Memory B cell (primary cell): ENCODE measurements at places on chromosomes 12 and 14.

- H3K27ac ChIP-seq, result no peak overlapping the region
- H3K4me1 ChIP-seq, result peaks cover 3% of the 10 kb centered on the region
- H3K27me3 ChIP-seq, result no peaks in the 10 kb centered on the region
- peaks cover 3% of the 10 kb centered on the region for H3K36me3 ChIP-seq
These were observed 14.2 kb downstream of the CCDC92 start for GRCh38 chr12:123958462-123958861.

DNA sequence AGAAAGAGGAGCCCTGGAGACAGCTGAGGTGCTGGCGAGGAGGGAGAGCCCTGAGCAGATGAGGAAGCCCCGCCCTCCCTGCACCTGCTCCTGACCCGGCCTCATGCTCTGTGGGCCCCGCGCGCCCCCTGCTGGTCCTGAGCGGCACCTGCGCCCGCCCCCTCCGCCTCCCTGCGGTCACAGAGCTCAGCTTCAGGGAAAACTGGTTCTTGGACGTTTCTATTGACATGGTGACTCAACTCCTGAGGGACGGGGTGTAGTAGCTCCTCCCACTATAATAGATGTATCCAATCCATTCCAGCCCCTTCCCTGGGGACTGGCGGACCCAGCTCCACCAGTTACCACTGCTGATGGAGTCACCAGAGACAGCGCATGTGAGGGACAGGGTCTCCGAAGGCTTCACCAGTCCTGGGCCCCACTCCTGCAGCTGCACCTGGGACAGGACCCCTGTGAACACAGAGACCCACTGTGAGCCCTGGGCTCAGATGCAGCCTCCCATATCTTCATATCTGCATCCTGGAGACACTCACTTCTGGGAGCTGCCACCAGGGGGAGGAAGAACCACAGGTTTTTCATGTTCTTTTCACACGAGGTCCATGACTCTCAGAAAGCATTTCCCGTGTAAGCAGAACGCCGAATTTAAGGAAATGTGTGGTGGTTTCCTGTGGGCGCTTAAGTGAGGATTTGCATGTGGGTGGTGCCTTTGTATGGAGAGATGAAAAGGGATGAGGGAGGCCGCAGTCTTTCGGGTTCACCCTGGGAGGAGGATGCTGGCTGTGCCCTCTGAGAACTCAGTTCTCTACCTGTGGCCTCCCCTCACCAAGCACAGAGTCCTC lies 1346.4 kb downstream of the TMEM121 start:
- no peak overlapping the region for H3K27ac ChIP-seq
- H3K4me3 ChIP-seq, result peak overlapping the region; percentile 76
- peaks cover 9% of the 10 kb centered on the region for H3K27me3 ChIP-seq
- H3K4me1 ChIP-seq, result peaks cover 21% of the 10 kb centered on the region

- no peak overlapping the region for H3K27ac ChIP-seq
- DNase-seq, result no peak
- H3K4me3 ChIP-seq, result no peak overlapping the region
- H3K4me1 ChIP-seq, result no peaks in the 10 kb centered on the region
- H3K27me3 ChIP-seq, result no peaks in the 10 kb centered on the region
These were observed 264.6 kb upstream of the ALG10 start for GRCh38 chr12:33757701-33758100.

DNA sequence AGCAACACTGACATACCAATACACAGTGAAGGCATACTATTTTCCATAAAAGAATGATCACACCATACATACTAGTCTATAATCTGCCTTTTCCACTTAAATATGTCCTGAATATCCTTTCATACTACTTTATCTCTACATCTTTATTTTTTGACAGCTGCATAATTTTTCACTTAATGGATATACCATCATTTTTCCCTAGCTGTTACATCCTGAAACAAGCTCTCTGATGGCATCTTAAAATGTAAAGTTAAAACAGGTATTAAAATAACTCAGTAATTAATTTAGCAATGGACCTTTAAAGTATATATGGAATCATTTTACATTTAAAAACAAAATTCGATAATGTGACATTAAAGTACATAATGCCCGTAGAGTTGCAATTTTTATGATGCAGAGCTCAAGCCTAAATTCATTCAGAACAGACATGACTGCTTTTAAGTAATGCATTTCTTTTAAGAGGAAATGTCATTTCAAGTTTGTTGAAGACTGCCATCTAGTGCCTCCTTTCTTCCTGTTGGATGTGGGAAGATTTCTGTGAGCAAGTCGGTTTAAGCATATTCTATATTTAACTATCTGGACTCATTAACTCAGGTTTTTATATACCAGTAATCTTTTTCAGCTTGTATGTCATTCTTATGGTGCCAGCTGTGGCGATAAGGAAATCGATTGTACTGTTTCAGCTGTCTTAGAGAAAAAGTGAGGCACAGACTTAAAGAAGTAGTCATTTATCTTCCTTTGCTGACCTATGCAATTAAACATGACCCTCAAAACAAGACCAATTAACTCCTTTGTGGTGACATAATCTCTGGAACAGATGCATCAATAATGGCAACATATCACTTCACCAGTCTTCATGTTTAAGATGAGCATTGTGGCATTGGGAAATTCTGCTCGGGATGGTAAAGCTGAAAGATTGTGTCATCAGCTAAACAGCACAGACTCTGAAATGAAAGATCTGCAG lies 20.3 kb downstream of the PRICKLE1 start:
- H3K27ac ChIP-seq, result no peak overlapping the region
- H3K27me3 ChIP-seq, result peaks cover 2% of the 10 kb centered on the region
- no peak overlapping the region for H3K4me3 ChIP-seq
- H3K4me1 ChIP-seq, result no peaks in the 10 kb centered on the region
- DNase-seq, result no peak

- H3K4me3 ChIP-seq, result no peak overlapping the region
- no peaks in the 10 kb centered on the region for H3K4me1 ChIP-seq
These were observed 343.8 kb upstream of the NAV3 start for GRCh38 chr12:77486872-77487271.

- no peaks in the 10 kb centered on the region for H3K27me3 ChIP-seq
- no peaks in the 10 kb centered on the region for H3K4me1 ChIP-seq
- no peak overlapping the region for H3K4me3 ChIP-seq
- no peaks in the 10 kb centered on the region for H3K36me3 ChIP-seq
These were observed 107.3 kb downstream of the SLC41A2 start for GRCh38 chr12:104850781-104851180.

- H3K27me3 ChIP-seq, result no peaks in the 10 kb centered on the region
- H3K27ac ChIP-seq, result no peak overlapping the region
- H3K36me3 ChIP-seq, result no peaks in the 10 kb centered on the region
These were observed 430.2 kb upstream of the SEL1L start for GRCh38 chr14:81963846-81964245.
